ENCODE measurements at places on chromosomes 5 and 9. TPM values are rescaled to one million over a fixed set of nuclear protein-coding genes. Genes with fewer than 3 reads are reported as not detected.

ARHGEF39 gene
- total RNA-seq, result 0.24 TPM

- DNase-seq, result no peak
Observed at GRCh38 chr9:120855827-120856670, 13.3 kb upstream of the PSMD5 start.

- no peak for DNase-seq
Observed at GRCh38 chr9:81394881-81395675, 294.3 kb downstream of the TLE1 start.

DNA sequence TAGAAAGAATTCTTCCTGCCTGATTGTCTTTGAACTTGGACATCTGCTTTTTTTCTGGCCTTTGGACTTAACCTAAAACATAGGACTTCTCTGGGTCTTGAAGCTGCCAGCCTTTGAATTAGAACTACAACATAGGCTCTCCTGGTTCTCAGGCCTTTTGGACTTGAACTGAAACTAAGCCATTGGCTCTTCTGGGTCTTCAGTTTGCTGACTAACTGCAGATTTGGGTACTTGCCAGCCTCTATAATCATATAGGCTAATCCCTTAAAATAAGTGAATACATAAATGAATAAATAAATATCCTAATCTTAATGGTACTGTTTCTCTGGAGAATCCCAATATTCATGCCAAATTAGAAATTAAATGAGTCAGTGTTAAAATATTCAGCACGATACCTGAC lies 473.4 kb upstream of the PAPPA start:
- DNase-seq, result no peak

DNA sequence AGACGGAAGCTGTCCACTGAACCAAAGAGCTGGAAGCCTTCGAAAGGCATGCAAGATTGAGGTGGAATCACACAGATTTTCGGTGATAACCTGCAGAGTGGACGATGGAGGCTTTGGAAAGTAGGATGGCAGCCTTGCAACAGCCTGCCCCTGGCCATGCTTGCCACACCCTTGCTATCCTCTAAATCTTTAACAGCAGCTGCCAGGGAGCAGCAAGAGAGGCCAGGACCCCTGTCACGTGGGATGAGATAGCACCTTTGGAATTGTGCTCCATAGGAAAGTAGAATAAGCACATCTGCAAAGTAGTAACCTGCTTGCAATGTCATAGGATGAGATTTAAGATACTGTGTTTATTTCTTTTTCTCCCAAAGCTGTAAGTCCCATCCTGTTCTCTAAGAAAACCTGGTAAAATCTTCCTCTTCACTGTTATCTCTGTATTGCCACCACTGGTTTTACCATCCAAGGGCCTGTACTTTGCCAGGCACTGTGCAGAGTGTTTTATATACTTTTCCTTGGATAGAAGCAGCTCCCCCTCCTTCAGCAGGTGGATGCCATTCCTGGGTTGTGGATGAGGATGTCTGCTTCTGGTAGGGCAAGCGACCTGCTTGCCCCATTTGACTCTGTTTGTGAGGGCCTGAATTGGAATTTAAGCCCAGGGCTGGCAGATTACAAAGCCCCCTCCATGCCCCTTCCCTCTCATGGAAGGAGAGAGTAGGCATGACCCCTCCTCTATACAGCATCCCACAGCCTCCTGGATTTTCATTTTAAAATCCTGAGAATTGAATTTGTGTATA lies 10.1 kb downstream of the TRIO start:
- no peak for DNase-seq

DNA sequence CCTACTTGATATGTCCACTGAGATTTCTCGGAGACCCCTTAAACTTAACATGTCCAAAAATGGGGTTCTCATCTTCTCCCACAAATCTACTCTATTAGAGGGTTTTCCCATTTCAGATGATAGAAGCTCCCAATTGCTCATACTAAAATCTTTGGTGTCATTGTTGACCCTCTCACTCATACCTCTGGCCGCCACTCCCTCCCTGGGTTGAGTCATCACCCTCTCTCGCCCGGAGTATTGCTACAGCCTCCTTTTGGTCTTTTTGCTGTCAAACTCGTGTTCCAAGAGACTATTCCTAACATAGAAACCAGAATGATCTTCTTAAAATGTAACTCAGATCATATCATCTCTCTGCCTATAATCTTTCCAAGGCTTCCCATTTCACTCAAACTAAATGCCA lies 91.0 kb upstream of the GNAQ start:
- DNase-seq, result no peak

SLC36A2 gene
- total RNA-seq, result 1.2 TPM

DNA sequence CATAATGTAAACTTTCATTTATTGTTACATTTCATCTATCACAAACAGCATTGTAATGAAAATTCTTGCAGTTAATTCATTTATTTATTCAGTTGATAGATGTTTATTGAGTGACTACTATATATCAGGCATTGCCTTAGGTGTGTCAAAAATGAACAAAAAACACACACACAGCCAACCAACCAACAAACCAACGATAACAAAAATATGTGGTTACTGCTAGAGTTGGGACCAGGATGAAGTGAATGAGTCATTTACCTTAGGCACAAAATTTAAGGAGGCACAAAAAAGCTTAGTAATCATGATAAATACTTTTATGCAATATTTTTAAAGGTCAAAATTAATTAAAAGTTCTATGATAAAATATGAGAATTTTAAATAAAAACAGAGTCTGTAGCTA lies 223.4 kb downstream of the CSNK1G3 start:
- DNase-seq, result no peak

- DNase-seq, result no peak
Observed at GRCh38 chr5:176639208-176639607, 8.1 kb upstream of the TSPAN17 start.

INIP gene
- 14.3 TPM for total RNA-seq

BARHL1 gene
- total RNA-seq, result not detected
